Psoas muscle (tissue), 8 donors: ENCODE measurements at places on chromosomes 3 and 15. TPM values are rescaled to one million over a fixed set of nuclear protein-coding genes. Genes with fewer than 3 reads are reported as not detected.

- DNase-seq = no peak
These were observed 114.3 kb upstream of the ARHGEF3 start for GRCh38 chr3:56915966-56916586.

The TUBGCP4 gene
- 20.0 TPM for total RNA-seq

The SLC28A1 gene
- 1.9 TPM for total RNA-seq

- DNase-seq = no peak
These were observed 5.8 kb upstream of the MTMR10 start for GRCh38 chr15:30997270-30997669.

The SPESP1 gene
- 0.60 TPM for total RNA-seq

The GOLGA8K gene
- total RNA-seq = 0.22 TPM

GRCh38 chr3:72907131-72907711 is 19.4 kb downstream of the GXYLT2 start:
- no peak for DNase-seq

DNA sequence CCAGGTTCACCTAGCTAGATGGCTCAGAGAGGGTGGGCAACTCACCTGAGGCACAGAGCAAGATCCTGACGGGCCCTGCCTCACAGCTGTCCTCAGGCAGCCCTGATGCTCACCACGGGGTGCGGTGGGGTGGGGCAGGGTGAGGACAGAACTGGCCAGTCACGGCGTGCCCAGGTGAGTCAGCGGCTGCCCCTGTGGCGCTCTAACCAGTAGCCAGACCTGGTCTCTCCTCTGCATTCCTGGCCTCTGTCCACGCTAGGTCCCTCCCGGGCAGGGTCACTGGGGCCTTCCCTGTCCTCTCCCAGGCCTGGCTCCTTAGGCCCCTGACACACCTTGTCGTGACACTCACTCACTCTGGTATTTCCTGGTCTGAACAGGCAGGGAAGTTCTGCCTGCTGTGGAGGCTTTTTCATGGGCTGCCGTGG is 901 bp downstream of the ALS2CL start:
- no peak for DNase-seq

GRCh38 chr15:79089890-79090486 is 592 bp downstream of the RASGRF1 start:
- no peak for DNase-seq

The ULK4 gene
- 1.1 TPM for total RNA-seq

DNA sequence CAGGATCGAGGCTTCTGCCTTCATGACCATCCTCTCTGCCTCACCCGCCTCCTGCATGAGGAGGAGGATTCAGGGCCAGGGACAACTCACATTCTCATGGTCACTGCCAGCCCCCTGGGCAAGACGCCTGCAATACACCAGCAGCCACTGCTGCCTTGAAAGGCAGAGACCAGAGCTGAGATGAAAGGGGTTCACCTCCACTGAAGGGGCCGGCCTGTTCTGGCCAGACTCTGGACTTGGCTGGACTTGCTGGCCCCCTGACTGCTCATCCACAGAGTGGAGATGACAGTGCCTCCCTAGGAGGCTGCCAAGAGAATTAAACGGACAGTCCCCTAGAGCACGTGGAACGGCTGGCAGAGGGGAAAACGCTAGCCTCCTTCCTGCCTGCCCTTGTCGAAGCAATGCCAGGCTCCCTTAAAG is 35.2 kb downstream of the MGLL start:
- DNase-seq = peak; percentile 86

GRCh38 chr3:144564011-144564410 is 592.4 kb downstream of the DIPK2A start:
- no peak for DNase-seq

The SIDT1 gene
- 0.44 TPM for total RNA-seq

The ZWILCH gene
- 2.9 TPM for total RNA-seq

- no peak for DNase-seq
These were observed 6.9 kb downstream of the CAND2 start for GRCh38 chr3:12803371-12803770.

The ARHGAP11A gene
- 1.6 TPM for total RNA-seq

The LRRC3B gene
- total RNA-seq = 0.36 TPM

DNA sequence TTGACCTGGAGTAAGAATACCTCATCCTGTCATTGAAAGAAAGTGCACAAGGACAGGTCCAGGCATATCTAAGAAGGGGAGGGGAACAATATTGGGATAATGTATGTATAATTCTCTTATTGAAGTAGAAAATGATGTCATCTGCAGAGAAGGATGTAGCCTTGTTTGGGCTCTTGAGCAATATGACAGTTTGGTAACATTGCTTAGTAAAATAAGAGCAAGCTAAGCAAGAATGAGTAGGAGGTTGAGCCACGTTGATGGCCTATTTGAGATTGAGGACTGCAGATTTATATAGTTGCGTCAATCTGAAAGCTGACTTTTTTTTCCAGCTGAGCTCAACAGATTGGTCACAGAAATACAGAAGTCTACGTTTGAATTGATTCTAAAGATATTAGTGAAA is 145.2 kb downstream of the FILIP1L start:
- no peak for DNase-seq

DNA sequence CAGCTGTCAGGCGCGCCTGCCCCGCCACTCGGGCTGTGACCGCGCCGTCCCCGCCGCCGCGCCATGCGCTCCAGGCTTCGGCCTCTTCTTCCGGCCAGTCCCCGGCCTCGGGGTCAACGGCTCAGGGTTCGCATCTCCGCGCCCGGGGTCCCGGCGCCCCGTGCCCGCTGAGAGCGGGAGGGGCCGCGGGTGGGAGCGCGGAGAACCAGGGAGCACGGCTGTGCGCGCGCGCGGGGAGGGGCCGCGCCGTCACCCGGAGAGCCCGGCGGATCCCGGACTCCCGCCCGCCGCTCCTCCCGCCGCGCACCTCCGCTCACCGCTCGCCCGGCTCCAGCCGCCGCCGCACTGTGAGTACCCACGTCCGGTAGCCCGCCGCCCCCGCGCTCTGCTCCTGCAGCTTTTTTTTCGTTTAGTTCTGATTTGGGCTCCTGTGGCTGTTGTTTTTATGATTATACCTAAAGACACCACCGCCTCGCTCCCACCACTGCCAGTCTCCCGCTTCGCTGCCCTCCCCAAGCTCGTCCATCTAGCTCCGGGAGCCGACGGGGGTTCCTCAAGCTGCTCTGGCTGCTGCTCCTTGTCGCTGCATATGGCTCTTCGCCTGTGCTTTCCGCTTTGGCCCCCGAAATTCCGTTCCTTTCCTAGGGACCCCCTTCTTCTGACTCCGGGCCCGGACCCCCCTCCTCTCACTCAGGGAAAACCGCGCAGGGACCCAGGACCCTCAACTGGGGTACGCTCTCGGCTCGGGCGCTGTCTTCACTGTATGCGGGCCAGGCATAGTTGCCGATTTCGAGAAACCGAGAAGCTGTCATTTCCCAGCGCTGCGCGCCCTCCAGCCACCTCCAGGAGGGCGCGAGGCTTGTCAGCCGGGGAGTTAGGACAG is 1.8 kb upstream of the SKOR1 start:
- DNase-seq = no peak

- no peak for DNase-seq
These were observed 106.5 kb upstream of the SLC4A7 start for GRCh38 chr3:27590437-27591298.

The SCN11A gene
- not detected for total RNA-seq

The UQCC5 gene
- total RNA-seq = 30.2 TPM

GRCh38 chr3:16266714-16267113 is 1.7 kb downstream of the OXNAD1 start:
- DNase-seq = no peak

The SNTN gene
- total RNA-seq = not detected

The SHC4 gene
- 1.0 TPM for total RNA-seq

The ADAMTSL3 gene
- 12.8 TPM for total RNA-seq

- DNase-seq = no peak
These were observed 419 bp upstream of the CALML4 start for GRCh38 chr15:68205558-68205944.
